ENCODE measurements at places on chromosomes 4 and X.

DNA sequence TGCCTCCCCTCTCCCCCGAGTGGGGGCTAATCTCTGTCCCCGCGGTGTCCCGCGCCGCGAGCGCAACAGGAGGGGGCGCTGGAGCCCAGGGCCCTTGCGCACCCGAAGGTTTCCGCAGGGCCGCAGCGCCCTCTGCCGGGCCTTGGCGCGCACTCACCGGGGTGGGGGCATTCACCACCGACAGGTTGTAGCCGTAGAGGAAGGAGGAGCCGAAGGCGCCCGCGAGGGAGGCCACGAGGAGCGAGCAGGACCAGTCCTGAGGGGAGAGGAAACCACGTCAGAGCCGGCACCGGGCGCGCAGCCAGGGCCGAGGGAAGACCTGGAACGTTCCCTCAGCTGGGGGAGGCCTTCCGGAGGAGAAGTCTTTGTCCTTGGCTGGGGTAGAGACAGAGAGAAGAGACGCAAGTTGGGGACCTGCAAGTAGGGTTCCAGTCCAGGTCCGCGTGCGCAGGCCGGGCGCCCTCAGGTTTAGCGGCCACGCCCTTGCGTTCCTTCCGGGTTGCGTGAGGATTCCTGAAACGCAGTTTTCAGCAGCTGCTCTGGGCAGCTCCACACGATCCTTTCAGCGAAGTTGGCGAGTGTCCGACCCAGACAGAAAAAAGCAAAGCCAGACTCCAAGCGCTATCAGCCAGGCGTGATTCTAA, 2.4 kb downstream of the SLC2A9 start:
- DNase-seq: peak; percentile 84

DNA sequence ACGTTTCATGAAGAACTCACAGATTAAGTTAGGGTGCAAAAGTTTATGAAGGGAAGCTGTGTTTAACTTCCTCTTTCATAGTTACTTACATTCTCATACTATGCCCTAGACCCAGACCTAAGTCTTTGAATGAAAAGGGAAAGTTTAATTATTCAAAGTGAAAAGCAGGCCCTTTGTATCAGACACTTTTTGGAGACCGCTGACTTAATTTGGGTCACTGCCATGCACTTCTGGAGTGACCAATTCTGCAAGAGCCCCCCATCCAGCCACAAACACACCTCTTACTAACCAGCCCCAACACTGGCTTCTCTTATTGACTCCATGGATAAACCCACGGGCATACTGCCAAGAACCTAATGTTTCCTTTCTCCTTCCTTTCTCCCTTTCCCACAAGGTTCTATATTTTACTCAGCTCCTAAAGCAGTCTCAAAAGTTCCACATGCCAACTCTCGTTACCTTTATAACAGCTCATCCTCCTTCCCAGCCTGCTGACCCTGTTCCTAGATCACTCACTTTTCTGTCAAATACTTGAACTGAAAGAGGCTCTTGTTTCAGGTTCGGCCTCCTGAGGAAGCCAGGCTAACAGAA, 34.5 kb downstream of the ABCE1 start:
- DNase-seq: no peak

- DNase-seq: peak; percentile 38
Measured at GRCh38 chrX:108699368-108699767, 37.0 kb downstream of the IRS4 start.

DNA sequence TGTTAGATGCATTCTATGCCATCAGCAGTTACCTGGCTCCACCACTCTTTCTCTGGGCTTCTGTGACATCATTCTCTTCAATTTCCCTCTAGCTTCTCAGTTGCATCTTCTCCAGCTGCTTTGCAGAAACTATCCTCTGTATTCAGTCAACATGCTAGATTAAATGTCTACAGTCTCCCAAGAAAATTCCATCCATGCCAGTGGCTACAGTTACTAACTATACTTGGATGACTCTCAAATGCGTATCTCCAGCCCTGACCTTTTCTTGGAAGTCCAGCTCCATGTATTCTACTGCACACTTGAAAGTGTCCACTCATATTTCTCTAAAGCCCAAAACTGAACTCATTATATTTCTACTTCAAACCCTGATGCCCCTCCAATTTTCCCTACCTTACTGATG, 232.3 kb upstream of the TENM3 start:
- DNase-seq: no peak

DNA sequence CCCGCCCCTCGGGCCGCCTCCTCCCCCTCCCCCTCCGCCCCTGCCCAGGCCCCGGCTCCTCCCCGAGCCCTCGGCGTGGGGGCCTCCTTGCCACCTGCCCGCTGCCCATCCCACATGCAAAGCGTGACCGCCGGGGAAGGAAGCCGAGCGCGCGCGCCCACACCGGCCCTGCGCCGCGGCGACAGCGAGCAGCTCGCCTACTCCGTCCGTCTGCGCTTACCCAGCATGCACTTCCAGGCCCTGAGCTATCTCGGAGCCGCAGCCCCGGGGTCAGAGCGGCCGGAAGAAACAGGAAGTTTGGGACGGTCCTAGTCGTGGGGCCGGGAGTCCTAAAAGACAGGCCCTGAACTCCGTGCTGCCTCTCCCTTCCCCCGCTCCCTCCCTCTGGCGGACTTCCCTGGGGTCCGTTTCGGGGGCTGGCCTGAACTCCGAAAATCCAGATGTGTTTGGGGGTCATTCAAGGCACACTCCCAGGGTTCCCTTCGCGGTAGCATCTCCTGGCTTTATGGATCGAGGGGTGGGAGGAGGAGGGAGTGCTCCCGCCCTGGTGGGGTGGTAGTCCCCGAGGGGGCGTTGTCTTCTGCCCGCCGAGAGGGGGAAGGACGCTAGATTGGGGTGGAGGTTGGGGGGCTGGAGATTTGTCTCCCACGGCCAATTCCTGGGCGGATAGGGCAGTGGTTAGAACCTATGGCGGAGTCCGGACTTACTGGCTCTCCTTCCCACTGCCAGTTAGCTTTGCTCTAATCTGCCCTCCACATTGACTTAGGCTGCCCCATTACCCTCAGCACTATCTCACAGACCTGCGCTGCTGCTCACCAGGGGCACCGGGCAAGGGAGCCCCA, 25.0 kb upstream of the BCORL1 start:
- DNase-seq: peak; percentile 20

- no peak for DNase-seq
Measured at GRCh38 chrX:32937043-32937442, 274.3 kb downstream of the DMD start.

- DNase-seq: peak; percentile 35
Measured at GRCh38 chr4:176340871-176341685, 21.3 kb downstream of the SPCS3 start.

DNA sequence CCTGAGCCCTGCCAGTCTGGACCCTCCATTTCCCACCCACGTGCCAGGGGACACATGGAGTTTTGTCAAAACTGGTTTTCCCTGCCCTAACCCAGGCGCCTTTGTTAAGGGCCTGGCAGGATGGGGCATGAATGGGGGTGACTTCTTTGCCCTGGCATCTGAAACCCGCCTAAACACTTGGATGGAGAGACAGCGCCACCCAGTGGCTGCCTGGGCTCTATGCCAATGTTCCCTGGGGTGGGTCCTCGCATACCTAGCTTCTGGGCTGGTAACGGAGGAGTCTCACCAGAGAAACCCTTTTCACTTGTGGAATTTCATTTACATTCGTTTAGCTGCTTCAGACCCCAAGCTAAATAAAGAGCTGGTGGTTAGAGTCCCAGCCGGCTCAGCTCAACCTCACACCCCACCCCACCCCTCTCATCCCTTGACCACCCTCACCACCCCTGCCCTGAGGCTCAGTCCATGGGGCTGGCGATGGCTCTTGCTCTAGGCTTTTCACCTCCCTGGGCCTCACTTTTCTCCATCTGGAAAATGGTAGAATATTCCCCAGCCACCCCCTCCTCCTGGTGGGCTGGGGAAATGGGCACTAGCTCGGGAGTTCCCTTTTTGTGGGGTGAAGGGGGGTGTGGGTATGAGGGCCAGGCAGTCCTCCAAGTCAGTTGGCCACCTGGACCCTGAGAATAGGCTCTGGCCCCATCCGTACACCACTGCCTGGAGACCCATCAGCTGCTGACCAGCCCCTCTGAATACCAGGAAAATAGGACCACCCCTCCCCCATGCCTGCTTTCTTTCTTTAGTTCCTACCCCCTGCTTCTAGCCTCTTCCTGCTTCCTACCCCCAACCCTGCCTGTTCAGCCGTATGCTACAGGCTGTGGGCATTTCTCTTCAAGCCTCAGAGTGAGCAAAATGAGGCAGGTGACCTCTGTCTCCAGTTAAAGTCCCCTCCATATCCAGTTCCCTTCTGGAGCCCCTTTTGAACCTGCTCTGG, 57.1 kb upstream of the PJA1 start:
- DNase-seq: peak; percentile 50

DNA sequence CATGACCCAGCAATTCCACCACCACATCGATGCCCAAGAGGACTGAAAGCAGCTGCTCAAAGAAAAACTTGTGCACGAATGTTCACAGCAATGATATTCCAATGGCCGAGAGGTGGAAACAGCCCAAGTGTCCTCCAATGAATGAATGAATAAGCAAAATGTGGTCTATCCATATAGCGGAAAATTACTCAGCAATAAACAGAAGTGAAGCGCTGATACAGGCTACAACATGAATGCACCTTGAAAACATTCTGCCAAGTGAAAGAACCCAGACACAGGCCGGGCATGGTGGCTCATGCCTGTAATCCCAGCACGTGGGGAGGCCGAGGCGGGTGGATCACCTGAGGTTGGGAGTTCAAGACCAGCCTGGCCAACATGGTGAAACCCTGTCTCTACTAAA, 5.2 kb upstream of the SLC2A9 start:
- no peak for DNase-seq

- DNase-seq: no peak
Measured at GRCh38 chrX:29604381-29604780, 611.0 kb upstream of the MAGEB2 start.

- no peak for DNase-seq
Measured at GRCh38 chrX:38060331-38060878, 54.1 kb downstream of the SYTL5 start.

DNA sequence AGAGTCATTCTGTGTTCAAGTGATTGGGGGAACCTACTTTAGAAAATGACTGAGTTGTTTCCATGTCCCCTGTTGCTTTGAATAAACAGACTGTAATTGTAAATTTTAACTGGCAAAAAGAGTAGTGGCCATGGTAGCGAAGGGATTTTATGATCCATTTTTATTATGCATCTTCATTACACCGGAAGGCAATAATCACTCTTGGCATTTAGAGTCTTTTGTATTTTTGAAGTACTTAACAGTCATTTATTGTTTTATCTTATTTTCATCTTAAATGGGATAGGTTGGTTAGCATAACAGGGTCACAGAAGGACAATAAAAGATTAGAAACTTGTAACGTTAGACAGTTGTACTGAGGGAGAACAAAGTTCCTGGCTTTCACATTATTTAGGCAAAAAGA, 11.0 kb upstream of the OTC start:
- peak; percentile 34 for DNase-seq

GRCh38 chrX:39421006-39421405, 619.7 kb downstream of the MID1IP1 start:
- no peak for DNase-seq

- peak; percentile 47 for DNase-seq
Measured at GRCh38 chr4:67549123-67549522, 3.8 kb upstream of the CENPC start.

- no peak for DNase-seq
Measured at GRCh38 chr4:150070464-150071170, 7.6 kb upstream of the DCLK2 start.

DNA sequence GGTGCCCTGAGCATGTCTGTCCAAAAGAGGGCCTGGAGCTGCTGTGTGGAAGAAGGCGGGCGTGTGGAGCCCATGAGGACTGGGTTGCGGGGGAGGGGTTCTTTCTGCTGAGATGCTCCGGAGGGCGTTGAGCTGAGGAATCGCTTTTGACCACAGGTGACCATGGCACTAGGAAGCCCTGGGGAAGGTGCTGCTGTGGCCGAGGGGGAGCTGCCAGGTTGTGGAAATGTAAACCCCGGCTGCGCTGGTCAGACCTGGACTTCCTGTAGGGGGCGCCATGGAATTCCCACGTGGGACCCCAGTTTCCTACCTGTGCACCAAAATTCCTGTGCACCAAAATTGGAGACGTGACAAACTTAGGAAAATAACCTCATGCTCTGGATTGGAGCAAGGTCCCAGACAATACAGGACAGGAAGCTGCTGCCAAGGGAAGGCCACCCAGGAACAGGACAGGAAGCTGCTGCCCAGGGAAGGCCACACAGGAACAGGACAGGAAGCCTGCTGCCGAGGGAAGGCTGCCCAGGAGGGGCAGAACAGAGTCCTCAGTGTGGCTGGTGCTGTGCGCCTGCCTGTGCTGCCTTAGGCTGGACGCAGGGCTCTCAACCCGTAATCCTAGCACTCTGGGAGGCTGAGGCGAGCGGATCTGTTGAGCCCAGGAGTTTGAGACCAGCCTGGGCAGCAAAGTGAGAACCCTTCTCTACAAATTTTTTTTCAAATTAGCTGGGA, 28.4 kb upstream of the UVSSA start:
- DNase-seq: no peak

GRCh38 chr4:108024878-108025165, 35.1 kb downstream of the HADH start:
- DNase-seq: no peak

- no peak for DNase-seq
Measured at GRCh38 chr4:127410201-127410600, 222.6 kb upstream of the INTU start.

DNA sequence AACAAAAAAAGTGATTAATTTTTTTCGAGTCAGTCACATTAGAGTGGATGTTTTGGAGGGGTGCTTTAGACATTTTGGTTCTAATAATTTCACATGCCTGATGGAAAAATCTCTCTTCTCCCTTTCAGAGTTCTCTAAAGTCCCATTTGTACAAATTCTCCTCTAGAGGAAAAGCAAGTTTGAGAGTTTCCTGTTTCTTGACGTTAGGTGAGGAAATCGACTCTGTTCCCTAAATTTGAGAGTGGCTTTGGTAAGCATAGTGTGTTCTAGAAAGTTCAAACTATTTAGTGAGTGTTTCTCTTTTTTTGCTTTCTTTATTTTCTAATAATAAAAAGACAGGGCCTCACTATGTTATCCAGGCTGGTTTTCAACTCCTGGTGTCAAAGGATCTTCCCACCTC, 1.6 kb upstream of the ATP6AP2 start:
- DNase-seq: no peak

- DNase-seq: no peak
Measured at GRCh38 chr4:118975449-118976192, 87.0 kb downstream of the SYNPO2 start.

DNA sequence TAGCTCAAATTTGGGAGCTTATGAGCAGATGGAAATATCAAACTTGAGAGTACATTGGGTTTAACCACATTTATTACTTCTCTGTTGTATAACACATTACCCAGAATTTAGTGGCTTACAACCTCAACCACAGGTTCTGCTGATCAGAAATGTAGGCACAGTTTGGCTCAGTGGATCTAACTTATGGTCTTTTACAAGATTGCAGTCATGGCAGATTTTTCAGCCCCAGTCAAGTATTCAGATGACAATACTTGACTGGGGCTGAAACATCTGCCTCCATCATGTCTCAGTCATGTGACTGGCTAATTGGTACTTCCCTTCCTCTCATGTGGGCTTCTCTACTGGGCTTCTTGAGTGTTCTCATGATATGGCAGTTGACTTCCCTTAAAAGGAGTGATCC, 44.0 kb upstream of the ADAD1 start:
- DNase-seq: no peak

GRCh38 chr4:151407466-151408379, 1.3 kb upstream of the FHIP1A start:
- DNase-seq: no peak

- DNase-seq: no peak
Measured at GRCh38 chr4:24701683-24702082, 93.7 kb upstream of the SOD3 start.
